ENCODE measurements at places on chromosomes 5 and 9. TPM values are rescaled to one million over a fixed set of nuclear protein-coding genes. Genes with fewer than 3 reads are reported as not detected.

DNA sequence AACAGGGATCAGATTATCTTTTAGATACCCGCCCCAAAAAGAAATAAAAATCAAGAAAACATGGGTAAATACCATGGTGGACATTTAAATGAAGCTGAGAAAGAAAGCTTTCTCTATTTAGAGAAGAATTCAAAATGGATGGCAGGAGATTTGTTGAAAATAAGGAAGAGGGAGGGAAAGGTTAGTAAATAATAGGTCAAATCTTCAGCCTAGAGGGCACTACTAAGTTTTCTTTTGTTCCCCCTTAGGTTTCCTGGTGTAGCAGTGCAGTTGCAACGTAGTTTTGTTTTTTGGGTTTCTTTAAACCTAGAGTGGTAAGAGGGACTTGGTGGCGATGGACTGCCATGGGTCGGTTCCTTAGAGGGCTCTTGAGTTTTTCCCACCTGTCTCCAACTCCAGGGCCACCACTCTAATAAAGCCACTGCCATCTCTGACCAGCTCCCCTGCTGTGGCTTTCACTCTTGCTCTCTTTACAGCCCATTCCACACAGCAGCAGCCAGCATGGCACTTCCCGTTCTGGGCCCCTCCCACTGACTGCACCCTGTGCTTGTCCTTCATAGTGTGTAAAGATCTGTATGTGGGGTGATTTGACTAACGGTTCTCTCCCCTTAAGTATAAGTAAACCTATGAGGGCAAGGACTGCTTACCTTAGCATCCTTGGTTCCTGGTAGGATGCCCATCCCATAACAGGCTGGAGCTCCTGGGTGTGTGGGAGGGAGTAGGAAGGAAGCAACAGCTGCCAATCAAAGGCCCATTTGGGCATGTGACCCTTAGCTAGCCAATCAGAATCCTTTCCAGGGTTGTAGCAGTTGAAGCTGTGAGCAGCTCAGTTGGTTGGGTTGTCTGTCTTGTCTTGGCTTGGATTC, 118.3 kb downstream of the SLC1A3 start:
- DNase-seq = peak; percentile 27
- peak overlapping the region; percentile 54 for H3K4me3 ChIP-seq
- H3K27me3 ChIP-seq = no peaks in the 10 kb centered on the region
- no peaks in the 10 kb centered on the region for H3K36me3 ChIP-seq

DNA sequence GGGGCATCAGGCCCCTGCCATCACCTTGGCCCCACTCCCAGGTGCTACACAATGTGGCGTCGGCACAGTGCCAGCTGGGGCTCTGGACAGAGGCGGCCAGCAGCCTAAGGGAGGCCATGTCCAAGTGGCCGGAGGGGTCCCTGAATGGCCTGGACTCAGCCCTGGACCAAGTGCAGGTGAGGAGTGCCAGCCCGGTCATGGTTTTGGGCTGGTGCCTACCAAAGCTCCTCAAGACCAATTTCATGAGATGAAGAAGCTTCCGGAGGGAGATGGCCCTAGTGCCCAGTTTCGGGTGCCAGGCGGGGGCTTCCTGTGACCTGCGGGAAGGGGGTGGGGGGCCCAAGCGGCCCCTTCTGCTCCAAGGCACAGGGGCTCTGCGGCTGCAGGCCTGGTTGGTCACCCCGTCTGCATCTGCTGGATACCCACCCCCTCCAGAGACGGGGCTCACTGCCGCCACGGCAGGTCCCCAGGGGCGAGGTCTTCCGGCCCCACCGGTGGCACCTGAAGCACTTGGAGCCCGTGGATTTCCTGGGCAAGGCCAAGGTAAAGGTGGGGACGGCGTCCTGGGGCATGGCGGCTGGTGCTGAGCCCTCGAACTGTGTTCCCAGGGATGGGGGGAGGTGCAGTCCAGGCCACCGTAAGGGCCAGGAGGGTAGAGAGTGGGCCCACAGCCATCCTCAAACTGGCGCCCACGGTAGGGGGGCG, 5.8 kb downstream of the NOXA1 start:
- H3K36me3 ChIP-seq = no peaks in the 10 kb centered on the region
- no peak overlapping the region for H3K27ac ChIP-seq
- DNase-seq = no peak
- peaks cover 2% of the 10 kb centered on the region for H3K27me3 ChIP-seq

GRCh38 chr9:73067074-73067473, 84.6 kb upstream of the ANXA1 start:
- peaks cover 6% of the 10 kb centered on the region for H3K27me3 ChIP-seq
- H3K4me1 ChIP-seq = no peaks in the 10 kb centered on the region
- no peak overlapping the region for H3K27ac ChIP-seq
- DNase-seq = no peak
- no peaks in the 10 kb centered on the region for H3K36me3 ChIP-seq
- H3K4me3 ChIP-seq = no peak overlapping the region

DNA sequence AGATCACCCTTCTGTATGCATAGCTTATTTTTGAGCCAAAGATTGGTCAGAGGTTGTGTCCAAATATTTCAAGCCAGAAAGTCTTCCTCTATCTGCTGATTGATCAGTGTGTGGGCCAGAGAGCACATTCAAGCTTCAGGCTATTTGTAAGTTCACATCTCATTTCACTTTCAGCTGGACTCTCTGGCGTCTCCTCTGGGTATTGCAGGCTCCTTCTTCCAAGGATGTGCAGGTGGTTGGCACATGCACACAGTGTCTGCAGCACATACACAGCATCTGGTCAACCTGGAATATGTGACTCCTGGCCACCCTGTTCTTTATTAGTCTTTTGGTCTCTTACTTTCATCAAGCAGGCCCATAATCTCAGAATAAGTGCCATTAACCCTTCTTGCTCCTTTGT, 516.1 kb downstream of the ANXA1 start:
- DNase-seq = no peak
- no peaks in the 10 kb centered on the region for H3K4me1 ChIP-seq
- H3K27me3 ChIP-seq = no peaks in the 10 kb centered on the region
- H3K36me3 ChIP-seq = no peaks in the 10 kb centered on the region
- no peak overlapping the region for H3K4me3 ChIP-seq
- no peak overlapping the region for H3K27ac ChIP-seq

GRCh38 chr5:153372425-153373129, 117.9 kb upstream of the GRIA1 start:
- H3K4me3 ChIP-seq = no peak overlapping the region
- H3K36me3 ChIP-seq = no peaks in the 10 kb centered on the region
- H3K27me3 ChIP-seq = no peaks in the 10 kb centered on the region
- DNase-seq = no peak
- H3K27ac ChIP-seq = no peak overlapping the region

DNA sequence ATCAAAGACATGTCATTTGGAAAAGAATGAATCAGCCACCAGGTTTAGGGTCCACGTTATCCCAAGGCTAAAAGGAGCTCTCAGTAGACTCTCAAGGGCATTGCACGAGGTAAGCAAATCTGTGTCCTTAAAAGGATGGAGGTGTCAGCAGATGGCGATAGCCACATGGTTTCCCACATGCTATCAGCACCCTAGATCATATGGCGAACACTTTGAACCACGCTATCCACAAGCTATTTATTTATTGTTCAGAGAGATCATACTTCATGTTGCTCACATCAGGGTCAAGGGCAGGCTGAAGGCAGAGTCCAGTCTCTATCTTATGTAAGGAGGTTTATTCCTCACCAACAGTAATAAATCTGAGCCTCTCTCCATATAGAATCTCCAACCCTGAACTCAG, 43.7 kb downstream of the CDH6 start:
- H3K4me3 ChIP-seq = no peak overlapping the region
- DNase-seq = no peak

GRCh38 chr9:23814243-23814642, 11.8 kb downstream of the ELAVL2 start:
- no peaks in the 10 kb centered on the region for H3K4me1 ChIP-seq
- no peak overlapping the region for H3K27ac ChIP-seq
- H3K36me3 ChIP-seq = no peaks in the 10 kb centered on the region
- DNase-seq = no peak

DNA sequence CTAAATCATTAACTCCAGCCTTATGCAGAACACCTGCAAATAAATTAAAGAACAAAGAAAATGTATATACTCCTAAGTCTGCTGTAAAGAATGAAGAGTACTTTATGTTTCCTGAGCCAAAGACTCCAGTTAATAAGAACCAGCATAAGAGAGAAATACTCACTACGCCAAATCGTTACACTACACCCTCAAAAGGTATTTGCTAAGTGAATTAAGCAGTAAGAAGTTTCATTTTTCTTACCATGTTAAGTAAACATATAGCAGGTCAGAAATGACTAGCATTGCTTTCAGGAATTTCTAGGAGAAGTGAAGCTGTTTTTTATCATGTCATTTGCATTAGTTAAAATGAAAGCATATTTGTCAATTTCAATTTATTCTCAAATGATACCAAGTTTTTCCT, 92.7 kb downstream of the MELK start:
- H3K4me1 ChIP-seq = peaks cover 3% of the 10 kb centered on the region
- no peak overlapping the region for H3K27ac ChIP-seq
- H3K36me3 ChIP-seq = no peaks in the 10 kb centered on the region
- no peaks in the 10 kb centered on the region for H3K27me3 ChIP-seq

The ABCA1 gene
- 0.41 TPM for total RNA-seq

The TXNDC8 gene
- total RNA-seq = not detected

GRCh38 chr5:14364096-14364495, 217.5 kb upstream of the OTULINL start:
- no peaks in the 10 kb centered on the region for H3K27me3 ChIP-seq
- DNase-seq = no peak
- no peak overlapping the region for H3K4me3 ChIP-seq
- H3K36me3 ChIP-seq = peaks cover 8% of the 10 kb centered on the region
- H3K4me1 ChIP-seq = peaks cover 27% of the 10 kb centered on the region
- no peak overlapping the region for H3K27ac ChIP-seq
